ENCODE measurements at places on chromosomes 11 and 22. TPM values are rescaled to one million over a fixed set of nuclear protein-coding genes. Genes with fewer than 3 reads are reported as not detected.

KRTAP5-7 gene
- total RNA-seq = not detected

GRCh38 chr11:16402654-16403447, 46.5 kb upstream of the SOX6 start:
- DNase-seq = no peak

GRCh38 chr11:44985721-44986120, 35.0 kb upstream of the TP53I11 start:
- no peak for DNase-seq

GRCh38 chr11:79363256-79363655, 77.6 kb downstream of the TENM4 start:
- DNase-seq = no peak

- peak; percentile 91 for DNase-seq
These were observed at the start of gene TCIRG1 for GRCh38 chr11:68038718-68039525. TSS of gene TCIRG1 (plus strand) at chr11:68039025. CDS start at chr11:68041272, 2,247 bp downstream.

DNA sequence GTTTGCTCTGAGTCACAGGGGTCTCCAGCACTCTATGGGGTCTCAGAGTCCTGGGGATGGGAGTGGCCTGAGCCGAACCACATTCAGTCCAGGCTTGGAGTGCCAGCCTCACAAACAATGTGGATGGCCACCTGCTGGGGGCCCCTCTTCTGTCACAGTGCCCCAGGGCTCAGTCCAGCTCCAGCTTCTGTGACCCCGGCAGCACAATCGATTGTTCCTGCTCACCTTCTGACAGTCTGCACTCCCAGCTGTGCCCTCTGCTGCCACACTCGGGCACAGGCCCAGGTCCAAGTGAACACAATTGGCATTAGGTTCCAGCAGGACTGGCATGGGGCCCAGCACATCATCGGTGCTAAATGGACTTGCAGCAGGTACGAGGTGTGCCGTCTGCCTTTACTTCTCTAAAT, 84.8 kb downstream of the TP53I11 start:
- DNase-seq = peak; percentile 34
